ENCODE measurements at places on chromosomes 2 and 18.

DNA sequence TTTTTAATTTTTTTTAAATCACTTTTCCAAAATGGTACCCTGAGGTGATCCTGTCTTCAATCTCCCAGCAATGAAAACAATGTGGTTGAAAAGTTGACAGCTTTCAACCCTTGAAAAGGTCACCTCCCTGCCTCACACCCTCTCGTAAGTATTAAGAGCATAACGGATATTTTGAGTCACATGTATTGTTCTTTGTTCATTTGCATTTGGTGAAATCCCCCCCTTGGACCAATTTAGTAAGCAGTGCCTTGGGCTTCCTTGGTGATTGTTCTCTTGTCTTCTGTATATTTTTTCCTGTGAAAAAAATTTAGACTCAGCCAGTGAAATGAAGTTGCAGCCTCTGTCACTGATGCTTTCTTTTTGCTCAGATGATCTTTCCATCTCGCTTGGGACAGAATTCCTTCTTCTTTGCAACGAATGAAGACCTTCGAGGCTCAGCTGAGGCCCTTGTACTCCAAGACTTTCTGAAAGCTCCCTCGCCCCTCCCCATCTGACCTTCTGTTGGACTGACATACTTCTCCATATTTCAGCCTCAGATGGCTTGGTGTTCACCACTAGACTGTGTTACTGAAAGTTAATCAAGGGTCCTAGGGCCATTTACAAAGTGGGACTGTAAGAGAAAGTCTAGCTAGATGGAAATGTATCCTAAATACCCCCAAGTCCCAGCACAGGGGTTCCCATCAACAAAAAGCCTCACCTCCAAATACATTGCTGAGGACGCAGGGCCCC, 158.4 kb downstream of the BCL2 start:
- DNase-seq: no peak

DNA sequence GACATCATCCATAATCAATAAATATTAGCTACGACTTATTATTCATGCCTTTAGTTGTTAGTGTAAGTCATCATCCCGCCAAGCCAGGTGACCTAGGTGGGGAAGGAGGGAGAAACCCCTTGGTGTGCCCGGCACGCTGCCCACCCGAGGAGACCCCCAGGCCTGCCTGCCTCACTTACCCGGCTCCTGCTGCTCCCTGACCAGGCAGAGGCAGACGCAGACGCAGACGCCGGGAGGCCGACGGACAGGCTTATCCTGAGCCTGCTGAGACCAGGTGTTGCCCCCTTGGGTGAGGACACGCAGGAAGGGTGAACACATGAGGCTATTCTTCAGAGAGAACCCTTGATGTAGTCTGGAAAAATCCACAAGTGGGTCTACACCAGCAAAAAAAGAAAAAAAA, 401.8 kb downstream of the GALR1 start:
- DNase-seq: no peak

- no peak for DNase-seq
These were observed 35.5 kb downstream of the TGIF1 start for GRCh38 chr18:3485153-3486149.

GRCh38 chr18:24039671-24040070, 25.1 kb downstream of the TTC39C start:
- DNase-seq: no peak

DNA sequence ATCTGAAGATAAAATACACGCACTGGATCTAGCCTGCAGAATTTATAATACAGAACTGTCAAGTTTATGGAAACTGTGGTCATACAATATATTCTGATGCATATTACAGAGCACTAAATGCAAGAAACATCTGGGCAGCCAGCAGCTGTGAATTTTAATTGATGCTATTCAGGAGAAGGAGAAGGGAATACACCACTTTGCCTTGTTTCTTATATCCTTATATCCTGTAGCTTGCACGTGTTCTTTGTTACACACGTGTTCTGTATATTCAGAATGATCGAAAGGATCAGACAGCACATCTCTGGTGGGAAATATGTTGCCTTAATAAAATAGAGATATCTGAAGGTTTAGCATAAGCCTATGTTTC, 335.8 kb downstream of the AGPS start:
- no peak for DNase-seq

DNA sequence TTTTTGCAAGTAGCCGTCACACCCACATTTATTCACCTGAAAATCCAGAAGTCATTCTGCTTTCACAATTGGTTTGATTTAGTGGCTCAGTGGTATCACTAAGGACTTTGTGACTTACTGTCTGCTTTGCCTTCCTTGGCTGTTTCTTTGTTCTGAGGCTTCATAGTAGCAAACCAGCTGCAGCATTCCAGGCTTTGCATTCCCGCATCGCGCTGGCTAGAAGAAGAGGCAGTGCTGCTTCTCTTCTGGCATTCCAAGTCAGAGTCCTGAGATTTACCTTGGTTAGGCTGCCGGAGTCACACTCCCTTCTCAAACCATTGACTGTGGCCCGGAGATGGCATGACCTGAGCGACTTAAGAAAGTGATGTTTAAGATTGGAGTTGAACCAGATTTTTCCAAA, 35.1 kb downstream of the MYO1B start:
- DNase-seq: no peak

DNA sequence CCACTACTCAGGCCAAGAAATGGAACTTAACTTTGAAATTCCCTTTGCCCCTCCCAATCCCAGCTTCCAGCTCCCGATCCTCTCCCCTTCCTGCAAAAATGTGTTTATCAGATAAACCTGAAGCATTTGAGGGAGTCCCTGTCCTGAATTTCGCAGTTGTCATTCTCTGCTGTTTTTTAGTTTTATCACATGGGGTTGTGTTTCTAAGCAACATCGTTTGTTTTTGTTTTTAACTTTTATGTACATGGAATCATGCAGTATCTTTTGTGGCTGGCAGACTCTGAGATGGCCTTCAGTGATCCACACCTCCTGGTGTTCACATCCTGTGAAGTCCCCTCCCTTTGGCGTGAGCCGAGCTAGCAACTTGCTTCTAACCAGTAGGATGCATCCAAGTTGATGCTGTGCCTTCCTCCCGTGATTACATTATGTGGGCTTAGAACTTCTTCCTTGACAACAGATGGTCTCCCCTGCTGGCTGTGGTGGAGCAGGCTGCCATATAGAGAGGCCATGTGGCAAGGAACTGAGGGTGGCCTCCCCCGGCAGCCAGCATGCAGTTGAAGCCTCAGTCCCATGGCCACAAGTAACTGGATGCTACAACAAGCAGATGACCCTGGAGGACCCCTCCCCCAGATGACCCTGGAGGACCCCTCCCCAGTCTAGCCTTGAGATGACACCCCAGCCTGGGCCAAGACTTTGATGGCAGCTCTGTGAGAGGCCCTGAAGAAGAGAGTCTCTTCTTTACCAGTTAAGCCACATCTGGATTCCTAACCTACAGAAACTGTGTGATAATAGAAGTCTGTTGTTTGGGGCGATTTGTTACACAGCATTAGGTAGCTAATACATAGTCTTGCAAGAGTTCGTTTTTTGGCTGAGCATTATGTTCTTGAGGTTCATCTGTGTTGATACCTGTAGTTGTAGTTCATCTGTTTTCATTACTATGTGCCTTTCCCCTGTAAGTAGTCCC, 27.7 kb downstream of the SH3BP4 start:
- DNase-seq: no peak

DNA sequence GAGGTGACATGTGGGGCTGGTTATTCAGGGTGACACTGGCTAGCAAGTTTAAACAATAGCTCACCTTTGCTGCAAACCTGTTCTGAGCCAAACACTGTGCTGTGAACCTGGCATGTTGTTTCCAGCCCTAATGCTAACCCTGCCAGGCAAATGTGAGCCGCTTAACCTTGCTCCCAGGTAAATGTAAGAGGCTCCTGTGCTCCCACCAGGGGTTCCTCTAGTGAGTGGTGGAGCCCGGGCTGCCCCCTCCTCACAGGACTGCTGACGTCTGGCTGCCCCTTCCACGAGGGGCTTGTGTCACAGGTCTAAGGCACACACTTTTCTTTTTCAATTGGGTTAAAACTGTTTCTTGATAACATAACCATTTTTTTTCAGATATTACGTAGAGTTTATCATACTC, 223.7 kb downstream of the DCDC2C start:
- DNase-seq: no peak

DNA sequence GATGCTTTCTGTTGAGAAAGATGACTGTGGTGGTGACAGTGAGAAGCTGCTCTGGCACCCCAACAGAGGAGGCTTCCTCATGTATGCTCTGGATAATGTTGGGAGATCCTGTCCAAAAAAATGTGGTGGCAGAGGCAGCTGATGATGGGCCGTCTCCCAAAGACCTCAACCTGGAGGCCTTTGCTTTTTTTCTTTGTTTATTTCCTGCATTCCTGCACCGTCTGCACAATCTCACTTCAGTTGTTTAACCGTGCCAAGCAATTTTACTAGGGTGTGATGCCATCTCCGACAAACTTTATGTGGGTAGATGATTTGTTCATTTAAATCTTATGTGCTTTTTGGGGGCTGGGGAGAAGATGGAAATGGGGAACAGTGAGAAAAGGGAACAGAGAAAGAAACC, 62.2 kb upstream of the IGFBP5 start:
- DNase-seq: no peak

GRCh38 chr2:155368934-155369333, 670.4 kb downstream of the KCNJ3 start:
- DNase-seq: no peak

DNA sequence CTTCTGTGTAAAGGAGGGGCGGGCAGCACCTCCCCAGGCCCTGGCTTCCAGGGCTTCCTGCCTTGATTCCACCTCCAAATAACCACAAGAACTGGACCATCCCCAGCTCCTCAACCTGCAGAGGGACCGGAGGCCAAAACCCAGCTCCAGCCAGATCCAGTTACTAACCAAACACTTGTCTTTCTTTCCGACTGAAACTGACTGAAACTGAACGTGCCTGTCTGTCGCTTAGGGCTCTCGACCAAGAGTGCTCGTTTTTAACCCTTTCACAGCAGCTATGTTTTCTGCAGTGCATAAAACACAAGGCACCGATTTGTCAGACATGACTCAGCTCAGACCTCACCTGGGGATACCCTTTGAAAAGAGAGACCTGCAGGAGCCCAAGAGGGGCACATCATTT, 249.9 kb upstream of the SIX2 start:
- DNase-seq: no peak

- no peak for DNase-seq
These were observed 493.6 kb upstream of the SPHKAP start for GRCh38 chr2:228675091-228675490.

- DNase-seq: no peak
These were observed 1307.8 kb upstream of the TMEFF2 start for GRCh38 chr2:193502363-193503035.

GRCh38 chr18:63890237-63890949, 2.9 kb downstream of the SERPINB2 start:
- no peak for DNase-seq

- no peak for DNase-seq
These were observed 634.6 kb downstream of the ERBB4 start for GRCh38 chr2:211903961-211904360.

DNA sequence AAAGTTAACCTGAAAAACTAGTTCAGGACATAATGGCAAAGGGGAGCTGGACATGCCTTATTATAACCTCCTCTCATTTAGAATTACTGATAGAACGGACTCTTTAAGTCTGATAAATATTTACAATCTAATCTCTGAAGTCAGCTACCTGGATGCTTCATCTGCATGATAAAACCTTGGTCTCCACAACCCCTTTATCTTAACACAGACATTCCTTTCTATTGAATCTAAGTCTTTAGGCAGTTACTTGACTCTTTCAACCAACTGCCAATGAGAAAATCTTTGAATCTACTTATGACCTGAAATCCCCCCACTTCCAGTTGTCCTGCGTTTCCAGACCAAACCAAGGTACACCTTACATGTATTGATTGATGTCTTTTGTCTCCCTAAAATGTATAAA, 191.2 kb upstream of the LRRTM4 start:
- DNase-seq: no peak

- DNase-seq: no peak
These were observed 3.9 kb upstream of the ID2 start for GRCh38 chr2:8677646-8678592.

- DNase-seq: no peak
These were observed 3.3 kb upstream of the C18orf32 start for GRCh38 chr18:49490246-49490762.

GRCh38 chr2:168534926-168535325, 78.9 kb downstream of the CERS6 start:
- DNase-seq: no peak

DNA sequence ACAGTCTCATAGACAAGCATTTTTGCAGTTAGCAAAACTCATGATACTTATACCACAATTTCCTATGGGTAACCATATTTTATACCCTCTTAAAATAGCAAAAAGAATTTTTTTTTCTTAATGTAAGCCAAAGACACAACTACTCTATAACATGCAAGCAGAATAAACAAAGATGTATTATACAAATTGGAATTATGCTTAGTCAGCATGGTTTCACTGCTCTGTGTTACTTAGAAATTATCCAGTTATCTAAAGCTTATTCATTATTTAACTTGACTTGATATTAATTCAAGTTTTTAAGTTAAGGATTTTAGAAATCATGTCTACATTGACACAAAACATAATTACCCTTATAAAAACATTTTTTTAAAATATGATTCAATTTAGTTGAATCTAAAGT, 449.8 kb upstream of the CDH2 start:
- no peak for DNase-seq

DNA sequence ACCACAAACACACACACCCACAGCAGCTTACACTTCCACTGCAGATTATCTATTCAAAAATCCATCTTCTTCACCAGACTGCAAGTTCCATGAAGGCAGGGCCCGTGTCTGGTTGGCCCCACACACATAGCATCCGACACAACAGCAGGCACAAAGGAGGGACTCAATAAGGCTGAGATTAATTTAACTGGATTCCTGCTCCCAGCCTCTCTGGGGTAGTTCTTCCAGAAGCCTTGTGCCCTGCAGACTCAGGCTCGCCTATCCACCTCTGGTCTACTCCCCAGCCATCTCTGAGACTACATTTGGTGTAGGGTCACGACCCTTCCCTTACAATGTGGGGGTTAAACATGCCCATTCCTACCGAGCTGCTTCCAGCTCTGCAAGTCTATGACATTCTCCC, 57.7 kb downstream of the TRABD2A start:
- no peak for DNase-seq

- no peak for DNase-seq
These were observed 364.5 kb downstream of the MTX2 start for GRCh38 chr2:176633754-176634153.

GRCh38 chr2:204718607-204719006, 173.3 kb downstream of the PARD3B start:
- no peak for DNase-seq

GRCh38 chr2:176967911-176968450, 244.6 kb upstream of the HNRNPA3 start:
- DNase-seq: no peak

Data from stimulated activated CD8-positive, alpha-beta memory T cell treated with anti-CD3 and anti-CD28 coated beads, Interleukin-4, amount 100 ng/mL, for 1 hour (primary cell).